Nephron progenitor cell (in vitro differentiated cells): ENCODE measurements at places on chromosomes 3 and 15.

DNA sequence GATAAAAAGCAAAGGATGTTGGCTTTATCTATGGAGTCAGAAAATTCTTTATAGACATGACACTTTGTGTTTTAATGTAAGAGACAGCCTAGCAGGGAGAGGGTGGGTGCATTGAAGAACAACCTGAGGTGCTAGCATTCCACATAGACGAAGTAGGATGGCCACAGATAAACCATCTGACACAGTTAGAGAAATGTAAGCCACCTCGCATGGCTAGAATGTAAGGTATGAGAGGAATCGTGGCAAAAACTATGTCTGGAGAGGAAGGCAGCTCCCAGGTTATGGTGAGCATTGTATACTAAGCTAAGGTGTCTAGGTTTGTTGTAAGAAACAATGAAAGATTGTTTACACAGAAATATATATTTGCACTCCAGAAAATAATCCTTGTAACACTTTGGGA is 194.0 kb upstream of the SLITRK3 start:
- no peak for DNase-seq

- DNase-seq = peak; percentile 61
Measured at GRCh38 chr15:66387163-66388042, 691 bp downstream of the MAP2K1 start.

GRCh38 chr15:85455891-85456290 is 75.5 kb downstream of the AKAP13 start:
- no peak for DNase-seq

DNA sequence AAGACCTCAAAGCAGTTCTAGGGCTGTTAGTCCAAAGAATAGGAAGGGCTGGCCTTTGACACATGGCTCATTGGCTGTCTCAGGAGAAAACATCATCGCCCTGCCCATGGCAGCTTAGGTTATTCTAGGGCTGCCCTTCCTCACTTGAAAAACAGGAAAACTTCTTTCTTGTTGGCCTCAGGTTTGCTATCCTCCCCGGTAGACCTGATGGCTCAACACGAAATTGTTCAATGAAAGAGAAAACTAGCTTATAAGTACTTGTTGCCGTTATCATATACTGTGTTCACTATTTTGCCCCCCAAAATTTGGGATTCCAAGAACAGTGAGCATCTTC is 602 bp upstream of the SLTM start:
- no peak for DNase-seq

DNA sequence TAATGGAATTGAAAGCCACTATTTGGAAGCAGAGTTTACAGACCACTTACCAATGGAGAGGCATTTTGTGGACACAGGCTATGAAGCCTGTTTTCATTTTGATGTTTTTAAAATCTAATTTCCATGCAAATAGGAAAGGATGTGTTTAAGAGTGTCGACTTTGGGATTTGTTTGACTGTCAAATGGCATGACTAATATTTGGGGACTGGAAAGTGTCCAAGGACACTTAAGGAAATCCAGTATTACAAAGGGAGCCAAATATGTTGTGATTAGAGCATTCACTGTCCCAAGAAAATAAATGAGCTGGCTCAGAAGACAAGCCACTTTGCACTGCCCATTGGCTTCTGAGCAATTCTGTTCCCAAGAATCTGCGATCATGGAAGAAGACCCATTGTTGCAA is 34.0 kb upstream of the SLC6A11 start:
- no peak for DNase-seq
